ENCODE measurements at places on chromosomes 1 and 21.

DNA sequence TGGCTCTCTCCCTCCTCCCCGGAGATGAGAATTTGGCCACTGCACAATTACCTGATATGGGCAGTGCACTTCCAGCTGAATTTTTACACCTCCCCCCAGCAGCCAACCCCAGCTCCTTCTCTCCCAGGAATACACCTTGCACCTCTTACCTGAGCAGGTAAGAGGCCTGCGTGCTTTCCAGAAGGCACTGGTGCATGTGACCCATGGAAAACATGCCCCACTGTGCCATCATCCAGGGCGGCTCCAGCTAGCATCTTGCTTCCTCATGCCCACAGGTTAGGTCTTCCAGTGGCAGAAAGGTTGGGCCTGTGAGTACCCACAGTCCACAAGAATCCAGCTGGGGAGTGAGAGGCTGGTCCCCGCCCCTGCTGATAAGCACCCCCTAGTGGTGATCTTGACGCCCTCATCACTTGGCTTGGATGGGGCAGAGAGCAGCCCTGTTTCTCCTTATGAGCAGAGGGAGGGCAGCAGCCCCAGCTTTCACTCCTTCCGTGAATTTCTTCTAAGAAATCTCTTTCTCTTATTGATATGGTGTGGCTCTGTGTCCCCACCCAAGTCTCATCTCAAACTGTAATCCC is 57.8 kb downstream of the EDARADD start:
- DNase-seq: no peak

GRCh38 chr1:223142795-223143536 is at the start of gene TLR5:
Gene TLR5, minus strand, starts transcription at chr1:223143248. Its CDS starts 30,217 bp downstream, at chr1:223113031.
- DNase-seq: peak; percentile 78

- no peak for DNase-seq
Observed at GRCh38 chr1:73604211-73604610, 593.8 kb downstream of the LRRIQ3 start.

DNA sequence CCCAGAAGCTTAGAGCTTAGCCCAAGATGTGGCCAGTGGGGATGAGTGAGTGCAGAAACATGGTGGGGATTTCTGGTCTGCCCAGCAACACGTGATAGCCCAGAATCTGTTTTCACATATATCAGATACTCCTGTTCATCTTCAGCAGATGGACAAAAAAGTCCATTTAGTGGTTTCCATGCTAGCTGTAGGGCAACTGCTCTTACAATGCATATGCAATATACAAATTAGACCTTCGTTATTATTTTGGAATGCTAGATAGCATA is 96.9 kb upstream of the SGIP1 start:
- DNase-seq: no peak

DNA sequence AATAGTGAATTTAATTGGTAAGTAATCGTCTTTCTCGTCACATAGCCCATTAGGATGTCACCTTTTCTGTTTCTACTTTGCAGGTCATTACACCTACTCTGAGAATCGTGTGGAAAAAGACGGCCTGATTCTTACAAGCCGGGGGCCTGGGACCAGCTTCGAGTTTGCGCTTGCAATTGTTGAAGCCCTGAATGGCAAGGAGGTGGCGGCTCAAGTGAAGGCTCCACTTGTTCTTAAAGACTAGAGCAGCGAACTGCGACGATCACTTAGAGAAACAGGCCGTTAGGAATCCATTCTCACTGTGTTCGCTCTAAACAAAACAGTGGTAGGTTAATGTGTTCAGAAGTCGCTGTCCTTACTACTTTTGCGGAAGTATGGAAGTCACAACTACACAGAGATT is 23.3 kb downstream of the PARK7 start:
- DNase-seq: no peak

Data from right lung (tissue), 10 donors.